CMK (cell line): ENCODE measurements at places on chromosomes 2 and 18.

DNA sequence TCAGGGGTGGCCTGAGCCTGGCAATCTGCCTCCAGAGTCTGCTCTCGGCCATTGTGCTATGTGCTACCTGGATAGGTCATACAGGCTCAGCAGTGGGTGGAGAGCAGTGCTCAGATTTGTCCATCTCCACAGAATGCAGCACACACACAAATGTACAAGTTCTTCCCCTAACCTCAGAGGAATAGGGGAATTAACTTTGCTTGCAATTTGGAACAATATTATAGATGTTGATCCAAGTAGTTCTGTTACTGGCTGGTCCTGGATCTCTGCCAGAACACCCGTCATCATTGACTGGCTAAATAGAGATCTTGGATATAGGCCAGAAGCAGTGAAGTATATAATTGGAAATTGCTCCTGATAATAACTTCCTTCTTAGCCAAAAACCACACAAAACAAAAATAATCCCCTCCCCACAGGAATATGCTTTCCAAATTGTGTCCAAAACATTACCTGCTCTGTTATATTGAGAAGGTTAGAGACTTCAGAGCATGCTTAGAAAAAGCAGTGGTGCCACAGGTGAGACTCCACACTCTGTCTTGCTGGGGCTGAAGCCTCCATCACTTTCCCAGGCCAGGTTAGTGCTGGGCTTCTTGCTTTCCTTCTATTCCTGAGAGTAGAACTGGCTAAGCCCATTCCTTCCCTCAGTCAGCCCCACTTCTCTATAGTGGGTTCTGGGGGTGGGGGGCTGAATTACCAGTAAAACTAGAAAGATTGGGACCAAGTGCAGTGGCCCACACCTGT lies 38.8 kb downstream of the NCAPH start:
- DNase-seq: no peak

DNA sequence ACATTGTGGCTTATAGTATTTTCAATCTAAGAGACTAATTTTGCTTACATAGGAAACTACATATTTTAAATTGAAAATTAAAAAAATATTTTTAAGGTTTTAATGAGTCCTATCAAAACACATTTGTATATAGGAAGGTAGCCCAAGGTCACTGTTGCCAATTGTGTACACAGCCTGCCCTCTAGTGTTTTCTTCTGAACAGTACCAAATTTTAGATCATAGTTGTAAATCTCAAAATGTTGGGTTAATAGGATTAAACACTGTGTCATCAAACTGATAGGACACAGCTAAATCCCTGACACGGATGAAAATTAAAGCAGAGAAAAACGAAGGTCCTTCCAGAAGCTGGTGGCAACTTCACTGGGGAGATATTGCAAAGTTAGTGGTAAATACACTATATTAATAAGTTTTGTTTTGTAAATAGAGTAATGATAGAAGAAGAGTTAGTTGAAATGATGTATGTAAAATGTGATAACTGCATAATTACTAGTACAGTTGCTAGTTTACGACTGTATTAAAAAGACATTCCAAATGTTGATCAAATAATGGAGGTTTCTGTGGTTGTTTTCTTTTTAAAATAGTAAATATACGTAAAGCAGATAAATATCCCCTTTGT lies 19.7 kb downstream of the CLUL1 start:
- DNase-seq: no peak

- DNase-seq: no peak
Observed at GRCh38 chr2:168526641-168527040, 70.6 kb downstream of the CERS6 start.

DNA sequence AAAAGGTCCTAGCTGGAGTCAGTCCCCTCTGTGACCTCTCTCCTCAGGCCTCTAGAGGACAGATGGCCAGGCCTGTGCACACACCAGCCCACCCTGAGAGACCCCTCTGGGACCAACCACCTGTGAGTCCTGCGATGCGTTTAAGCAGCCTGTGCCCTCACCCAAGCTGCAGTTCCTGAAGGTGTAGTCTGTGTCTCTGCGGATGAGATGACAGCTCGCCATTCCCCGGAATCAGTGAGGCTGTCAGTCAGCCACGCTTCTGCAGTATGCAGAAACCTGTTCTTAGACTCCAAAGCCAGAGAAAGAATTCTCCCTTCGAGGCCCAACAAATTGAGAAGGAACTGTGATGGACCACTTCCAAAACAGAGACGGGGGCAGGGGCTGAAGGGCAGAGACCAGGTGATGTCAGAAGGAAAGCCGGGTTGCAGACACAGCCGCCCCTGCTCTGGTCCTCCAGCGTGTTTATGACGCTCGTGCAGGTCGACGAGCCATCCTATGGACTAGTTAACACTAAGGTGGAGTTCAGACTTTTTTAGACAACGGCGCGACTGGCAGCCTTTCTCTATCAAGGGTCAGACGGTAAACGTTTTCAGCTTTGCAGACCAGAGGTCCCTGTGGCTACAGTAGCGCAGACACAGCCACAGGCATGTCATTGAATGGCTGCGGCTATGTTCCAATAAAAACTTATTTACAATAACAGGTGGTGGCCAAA lies 10.2 kb downstream of the MTERF4 start:
- no peak for DNase-seq

DNA sequence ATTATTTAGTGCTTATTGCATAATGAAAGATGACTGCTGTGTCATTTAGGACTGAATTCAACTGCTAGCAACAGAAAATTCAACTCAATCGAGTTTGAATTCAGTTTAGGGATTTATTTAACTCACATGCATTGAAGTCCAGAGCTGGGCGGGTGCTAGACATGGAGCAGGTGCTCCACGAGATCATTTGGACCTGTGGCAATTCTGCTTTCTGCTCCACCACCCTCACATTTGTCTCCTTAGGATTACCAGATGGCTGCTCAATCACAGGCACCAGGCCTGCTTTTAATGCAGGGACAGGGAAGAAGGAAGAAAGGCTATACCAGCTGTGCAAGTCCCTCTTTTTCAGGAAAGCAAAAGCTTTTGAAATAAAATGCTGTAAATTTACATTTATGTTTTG lies 572.9 kb upstream of the SLC8A1 start:
- DNase-seq: no peak

- DNase-seq: no peak
Observed at GRCh38 chr2:235229236-235229635, 264.6 kb upstream of the AGAP1 start.

DNA sequence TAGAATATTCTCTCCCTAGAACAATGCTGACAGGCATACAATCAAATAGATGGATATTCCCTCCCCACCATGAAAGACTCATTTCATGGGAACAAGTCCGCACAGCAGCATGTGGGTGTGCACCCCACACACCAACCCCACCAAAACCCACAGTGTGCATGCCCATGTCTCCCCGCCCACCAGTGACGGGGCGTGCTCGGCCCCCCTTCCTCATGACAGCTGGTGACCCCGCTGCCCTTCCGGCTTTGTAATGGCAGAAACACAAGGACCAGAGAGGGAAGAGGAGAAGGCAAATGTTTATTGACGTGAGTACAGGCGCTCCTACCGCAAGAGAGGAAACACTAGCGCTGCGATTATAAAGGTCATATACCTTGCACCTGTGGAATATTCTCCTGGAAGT lies 30.8 kb upstream of the ODC1 start:
- no peak for DNase-seq

DNA sequence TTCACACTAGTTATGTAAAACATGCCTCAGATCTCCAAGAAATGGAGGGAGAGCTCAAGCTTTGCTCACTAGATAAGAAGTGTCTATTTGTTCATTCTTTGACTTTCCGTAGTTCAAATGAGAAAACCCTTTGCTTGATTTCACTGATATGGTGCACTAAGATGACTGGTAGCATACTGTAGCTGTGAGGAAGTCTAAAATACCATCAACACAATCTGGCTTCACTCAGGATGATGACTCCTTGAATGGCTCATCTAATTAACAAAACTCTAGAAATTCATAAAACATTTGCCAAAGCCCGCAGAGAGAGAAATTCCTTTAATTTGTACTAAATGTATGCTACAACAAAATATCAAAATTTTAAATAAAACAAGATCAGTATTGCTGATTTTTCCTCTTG lies 152.8 kb upstream of the STK17B start:
- no peak for DNase-seq

GRCh38 chr2:215313255-215313613 lies 1.4 kb downstream of the ATIC start:
- DNase-seq: no peak
